Thoracic aorta (tissue), 2 donors: ENCODE measurements at places on chromosomes 11 and 22.
A peak's percentile ranks its signal among the peaks of the same experiment; 100 is the strongest.

GRCh38 chr11:73295241-73295995 is 12.7 kb upstream of the ARHGEF17 start:
- DNase-seq, result no peak

- DNase-seq, result no peak
Observed at GRCh38 chr11:19352771-19353160, 112.0 kb upstream of the E2F8 start.

DNA sequence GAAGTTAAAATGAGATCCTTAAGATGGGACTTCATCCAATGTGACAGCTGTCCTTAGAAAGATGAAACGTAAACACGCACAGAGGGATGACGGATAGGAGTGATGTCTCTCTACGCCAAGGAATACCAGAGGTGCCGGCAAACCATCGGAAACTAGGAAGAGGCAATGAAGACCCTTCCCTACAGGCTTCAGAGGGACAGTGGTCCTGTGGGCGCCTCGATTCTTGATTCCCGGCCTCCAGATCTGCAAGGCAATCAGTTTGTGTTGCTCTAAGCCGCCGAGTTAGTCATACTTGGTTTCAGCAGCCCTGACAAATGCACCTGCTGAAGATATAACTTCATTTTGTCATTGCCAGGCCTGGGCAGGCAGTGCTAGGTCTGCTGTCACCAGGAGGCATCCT is 1455.1 kb downstream of the TBC1D22A start:
- no peak for DNase-seq

- no peak for DNase-seq
Observed at GRCh38 chr11:46640036-46640788, 22.9 kb downstream of the ATG13 start.

GRCh38 chr22:49995041-49995360 is 17.6 kb downstream of the IL17REL start:
- DNase-seq, result no peak

GRCh38 chr22:37054600-37055365 is 3.2 kb downstream of the KCTD17 start:
- no peak for DNase-seq

GRCh38 chr22:40300884-40301672 is 45.2 kb upstream of the ADSL start:
- DNase-seq, result no peak

DNA sequence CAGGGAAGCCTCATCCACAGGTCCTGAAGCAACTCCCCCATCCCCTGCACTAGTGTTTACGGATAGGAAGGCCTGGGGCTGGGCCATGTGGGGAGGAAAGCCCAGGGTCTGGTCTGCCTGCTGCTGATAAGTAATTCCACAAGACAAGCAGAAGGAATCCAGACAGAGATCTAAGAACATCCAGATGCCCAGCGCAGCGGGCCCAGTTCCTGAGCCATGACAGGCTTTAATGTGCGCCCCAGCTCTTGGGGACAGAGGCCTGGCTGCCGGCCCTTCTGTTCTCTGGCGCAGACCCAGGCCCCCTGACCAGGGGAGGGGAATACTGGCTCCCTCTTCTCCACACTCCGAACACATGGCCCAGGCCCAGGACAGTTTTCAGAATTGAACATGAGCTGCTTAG is 28.8 kb upstream of the ETS1 start:
- DNase-seq, result no peak

GRCh38 chr11:82194521-82194920 is 539.1 kb downstream of the FAM181B start:
- DNase-seq, result no peak

DNA sequence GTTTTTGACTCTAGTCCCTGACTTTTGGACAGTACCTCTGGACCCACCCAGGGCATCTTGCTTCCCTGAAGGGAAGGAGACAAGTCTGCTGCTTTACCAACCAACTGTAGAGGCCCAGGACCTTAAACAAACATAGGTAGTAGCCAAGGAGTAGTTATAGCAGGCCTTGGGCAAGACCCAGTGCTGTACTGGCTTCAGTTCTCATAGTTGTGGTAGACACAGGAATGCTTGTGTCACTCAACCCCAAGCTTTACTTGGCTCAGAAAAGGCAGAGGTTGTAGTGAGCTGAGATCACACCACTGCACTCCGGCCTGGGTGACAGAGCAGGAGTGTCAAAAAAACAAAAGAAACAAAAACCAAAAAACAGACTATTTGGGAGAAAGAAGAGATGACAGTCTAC is 21.3 kb upstream of the OR52M1 start:
- DNase-seq, result no peak

- DNase-seq, result peak; percentile 64
Observed at GRCh38 chr11:33936725-33937604, 45.1 kb upstream of the LMO2 start.

DNA sequence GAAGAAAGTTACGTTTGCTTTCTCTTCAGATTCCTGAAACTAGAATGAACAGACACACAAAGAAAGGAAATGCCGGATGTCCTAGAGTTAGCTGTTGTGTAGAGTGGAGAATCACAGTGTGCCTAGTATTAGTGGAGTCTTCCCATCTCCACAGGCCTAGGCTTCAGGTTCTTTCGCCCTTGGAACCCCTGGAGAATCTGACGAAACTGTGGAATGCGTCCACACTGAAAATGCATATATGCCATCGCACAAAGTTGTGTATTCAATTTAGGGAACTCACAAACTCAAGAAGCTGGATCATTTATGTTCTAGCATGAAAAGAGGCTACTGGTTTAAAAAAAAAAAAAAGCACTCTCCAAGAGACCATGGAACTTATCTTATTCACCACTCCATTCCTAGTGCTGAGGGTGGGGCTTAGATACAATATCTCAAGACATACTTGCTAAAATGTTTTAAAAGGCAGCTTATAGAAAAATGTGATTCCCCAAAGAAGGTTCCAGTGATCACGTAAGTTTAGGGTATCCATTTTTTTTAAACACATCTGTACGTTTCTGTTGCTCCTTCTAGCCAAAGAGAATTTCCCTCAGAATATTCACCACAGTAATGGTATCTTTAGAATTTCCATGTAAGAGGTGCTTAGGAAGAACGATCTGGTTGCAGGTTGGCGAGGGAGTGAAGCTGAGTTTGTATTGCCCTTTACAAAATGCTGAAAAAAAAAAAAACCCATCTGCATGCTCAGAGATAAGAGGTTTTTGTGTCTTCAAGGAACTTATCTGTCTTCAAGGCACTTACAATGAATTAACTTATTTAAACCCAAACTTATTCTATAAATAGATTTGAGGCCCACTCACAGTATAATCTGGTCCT is 20.0 kb downstream of the MAML2 start:
- DNase-seq, result no peak

- DNase-seq, result no peak
Observed at GRCh38 chr11:102911758-102912481, 37.1 kb upstream of the MMP12 start.

- no peak for DNase-seq
Observed at GRCh38 chr11:17063171-17064002, 14.1 kb downstream of the RPS13 start.

DNA sequence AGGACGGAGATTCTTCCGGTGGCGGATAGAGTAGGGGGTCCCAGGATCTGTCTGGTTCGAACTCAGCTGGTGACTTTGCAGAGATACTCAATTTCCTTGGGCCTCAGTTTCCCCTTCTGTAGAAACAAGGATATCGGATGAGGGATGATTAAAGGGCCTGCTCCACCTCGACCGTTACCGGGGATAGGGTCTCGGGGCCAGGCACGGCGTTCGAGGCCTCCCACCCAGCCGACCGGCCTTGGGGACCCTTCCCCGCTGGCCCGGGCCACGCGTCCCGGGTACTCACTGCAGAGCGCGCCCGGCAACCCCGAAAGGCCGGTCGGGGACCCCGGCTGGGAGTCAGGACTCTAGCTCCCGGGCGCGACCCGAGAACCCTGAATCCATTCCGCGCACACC is 321 bp downstream of the RHBDD3 start:
- no peak for DNase-seq

DNA sequence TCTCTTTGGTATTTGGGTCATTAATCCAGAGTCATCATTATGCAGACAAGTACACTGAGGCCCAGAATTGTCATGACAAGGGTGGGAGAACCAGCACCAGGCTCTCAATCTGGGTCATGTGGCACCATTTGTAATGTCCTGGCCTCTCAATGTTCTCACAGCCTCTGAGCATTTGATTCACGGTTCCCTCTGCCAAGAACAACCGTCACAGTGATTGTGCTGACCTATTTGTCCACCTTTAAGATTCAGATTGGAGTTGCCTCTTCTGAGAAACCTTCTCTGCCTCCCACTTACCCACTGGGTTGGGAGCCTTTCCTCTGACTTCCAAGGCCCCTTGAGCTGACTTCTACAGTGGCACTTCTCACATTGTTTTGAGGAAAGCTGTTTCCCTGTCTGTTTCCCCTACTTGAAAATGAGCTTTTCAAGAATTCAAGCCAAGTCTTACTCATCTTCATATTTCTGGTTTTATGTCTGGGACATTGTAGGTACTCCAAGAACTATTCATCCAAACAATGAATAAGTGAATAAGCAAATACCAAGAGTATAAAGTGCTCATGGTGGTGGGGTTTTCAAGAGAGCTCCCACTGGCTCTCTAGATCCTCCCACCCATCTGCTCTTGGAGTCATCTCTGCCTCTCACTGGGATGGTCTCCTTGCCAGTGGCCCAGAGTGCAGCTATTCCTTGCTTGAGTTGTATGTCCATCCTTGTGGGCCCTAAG is 126.4 kb upstream of the E2F8 start:
- DNase-seq, result no peak

DNA sequence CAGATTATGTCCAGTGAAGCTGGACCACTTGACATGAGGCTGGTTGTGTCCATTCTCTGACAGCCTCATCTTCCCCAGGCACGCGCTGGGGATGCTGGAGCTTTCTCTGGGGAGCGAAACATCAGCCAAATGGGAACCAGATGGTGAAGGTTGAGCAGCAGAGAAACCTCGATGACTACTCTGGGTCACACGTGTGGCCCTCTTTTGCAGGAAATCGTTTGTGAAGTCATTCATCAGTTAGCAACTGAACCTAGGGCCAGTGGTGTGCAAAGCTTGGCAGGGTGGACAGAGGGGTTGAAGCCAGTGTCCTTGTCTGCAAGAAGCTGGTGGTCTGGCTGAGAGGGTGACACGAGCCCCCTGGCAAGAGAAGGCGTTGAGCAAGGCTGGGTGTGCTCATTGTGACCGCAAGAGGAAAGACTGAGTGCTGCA is 109.8 kb downstream of the ZBTB16 start:
- no peak for DNase-seq

DNA sequence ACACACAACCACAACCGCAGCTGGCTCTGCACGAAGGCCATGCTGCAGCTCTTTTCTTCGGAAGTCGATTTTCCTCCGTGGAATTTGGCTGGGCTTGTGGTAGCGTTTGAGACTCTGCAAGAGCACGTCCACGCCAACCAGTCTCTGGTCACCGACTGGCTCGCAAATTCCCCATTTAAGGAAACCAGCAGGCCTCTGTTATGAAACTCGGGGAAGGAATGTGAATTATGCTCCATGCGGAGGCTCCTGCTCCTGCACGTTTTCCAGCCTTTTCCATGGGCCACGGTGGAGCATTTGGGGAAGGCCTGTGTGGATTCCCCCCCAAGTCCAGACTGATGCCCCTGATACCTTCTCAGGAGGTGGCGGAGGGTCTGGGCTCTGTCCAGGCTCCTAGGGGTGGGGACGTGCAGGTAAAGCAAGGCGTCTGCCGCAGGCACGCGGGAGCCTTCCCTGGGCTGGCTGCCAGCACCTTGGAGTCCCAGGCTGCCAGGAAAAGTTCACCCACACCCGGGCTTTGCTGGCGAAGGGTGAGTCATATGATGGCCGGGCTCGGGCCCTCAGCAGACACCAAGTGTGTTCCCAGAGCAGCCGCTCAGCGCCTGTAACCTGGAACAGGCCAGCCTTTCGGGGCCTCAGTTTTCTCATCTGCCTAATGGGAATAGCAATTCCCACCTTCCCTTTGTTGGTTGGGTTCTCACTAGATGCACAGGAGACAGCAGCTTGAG is 41.9 kb downstream of the LRP5 start:
- peak; percentile 74 for DNase-seq

GRCh38 chr22:33565580-33565995 is 354.7 kb downstream of the LARGE1 start:
- no peak for DNase-seq

DNA sequence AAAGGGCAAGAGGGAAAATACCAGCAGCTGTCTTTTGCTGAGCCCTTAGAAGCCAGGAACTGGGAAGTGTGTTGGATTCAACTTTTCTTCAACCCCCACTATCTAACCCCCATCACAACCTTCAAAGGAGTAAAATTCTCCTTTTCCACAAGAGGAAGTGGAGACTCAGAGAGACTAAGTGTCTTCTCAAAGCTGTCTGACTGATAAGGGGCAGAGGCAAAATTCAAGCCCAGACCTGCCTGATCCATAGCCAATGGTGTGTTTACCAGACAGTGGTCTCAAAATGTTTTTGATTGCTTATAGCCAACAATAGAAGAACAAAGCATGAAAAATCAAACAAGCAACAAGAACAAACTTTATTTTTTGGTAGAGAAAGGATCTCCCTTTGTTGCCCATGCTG is 707.0 kb downstream of the NTM start:
- no peak for DNase-seq

DNA sequence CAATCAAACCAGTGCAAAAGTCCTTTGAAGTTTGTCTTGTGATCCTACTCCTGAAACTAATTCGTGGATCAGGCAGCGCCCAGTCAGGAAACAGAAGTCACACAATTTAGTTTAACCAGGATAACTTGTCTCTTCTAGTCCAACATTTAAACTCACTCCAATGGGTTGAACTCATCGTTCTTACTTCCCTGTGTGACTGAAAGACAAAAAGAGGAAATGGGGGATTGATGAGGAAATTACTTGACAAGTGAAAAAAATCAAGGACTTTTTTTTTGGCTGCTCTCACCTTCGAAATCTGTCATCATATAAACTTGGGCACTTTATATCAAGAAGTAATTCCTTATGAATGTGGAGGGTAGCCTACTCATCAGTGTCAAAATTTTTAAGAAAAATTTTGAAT is 78.4 kb downstream of the HSD17B12 start:
- DNase-seq, result no peak

DNA sequence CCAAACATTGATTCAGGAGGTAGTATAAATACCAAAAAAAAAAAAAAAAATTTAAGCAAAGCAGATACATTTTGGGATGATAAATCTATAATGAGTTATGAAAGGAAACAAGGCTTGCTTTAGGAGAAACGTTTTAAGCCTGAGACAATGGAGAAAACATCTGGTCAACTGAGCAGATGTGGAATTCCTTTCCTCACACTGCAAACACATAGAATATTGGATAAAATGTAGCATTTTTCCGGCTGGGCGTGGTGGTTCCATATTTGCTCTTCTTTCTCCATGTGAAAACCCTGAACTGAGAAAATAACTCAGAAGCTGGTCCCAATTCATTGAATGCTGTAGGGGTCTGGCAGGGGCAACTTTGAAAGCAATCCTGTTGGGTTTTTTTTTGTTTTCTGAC is 33.9 kb downstream of the ENDOD1 start:
- no peak for DNase-seq

GRCh38 chr22:20494978-20495860 is at the start of gene KLHL22:
KLHL22 (minus strand) TSS chr22:20495795; CDS start chr22:20489211, 6,584 bp downstream.
- no peak for DNase-seq
